ENCODE measurements at places on chromosomes 1 and 21.

- no peak for DNase-seq
Observed at GRCh38 chr1:238895911-238896310, 490.5 kb upstream of the CHRM3 start.

- DNase-seq = no peak
Observed at GRCh38 chr1:219666242-219666641, 53.3 kb upstream of the ZC3H11B start.

DNA sequence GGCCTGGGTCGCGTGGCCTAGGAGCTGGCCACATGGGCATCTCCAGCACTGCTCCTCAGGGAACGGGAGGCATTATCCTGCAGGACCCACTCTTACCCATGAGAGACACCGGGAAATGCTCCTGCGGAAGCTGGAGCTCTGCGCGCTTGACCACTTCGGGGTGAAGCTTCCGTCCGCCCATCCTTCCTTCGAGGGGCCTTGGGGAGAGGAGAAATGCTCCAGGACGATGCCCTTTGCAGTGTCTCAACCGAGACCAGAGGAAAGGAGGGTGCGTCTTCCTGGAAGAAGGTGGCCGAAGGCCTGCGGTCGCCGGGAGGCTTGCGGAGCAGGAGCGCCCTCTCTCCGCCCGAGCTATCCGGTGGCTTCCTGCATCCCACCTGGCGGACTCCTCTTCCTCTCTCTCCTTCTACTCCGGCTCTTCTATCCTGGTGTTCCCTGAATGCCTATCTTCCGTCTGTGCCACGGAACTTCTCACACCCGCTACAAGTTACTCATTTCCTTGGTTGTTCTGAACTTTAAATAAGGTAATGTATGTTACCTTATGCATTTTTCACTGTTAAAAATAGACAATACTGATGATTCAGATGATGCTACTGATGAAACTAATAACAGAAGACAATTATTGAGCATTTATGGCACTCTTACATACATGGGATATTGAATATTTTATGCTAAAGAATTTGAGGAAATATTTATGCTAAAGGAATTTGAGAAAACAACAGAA is 91.4 kb downstream of the PRKAB2 start:
- DNase-seq = no peak

GRCh38 chr1:116329524-116330341 is 43.3 kb upstream of the ATP1A1 start:
- no peak for DNase-seq

DNA sequence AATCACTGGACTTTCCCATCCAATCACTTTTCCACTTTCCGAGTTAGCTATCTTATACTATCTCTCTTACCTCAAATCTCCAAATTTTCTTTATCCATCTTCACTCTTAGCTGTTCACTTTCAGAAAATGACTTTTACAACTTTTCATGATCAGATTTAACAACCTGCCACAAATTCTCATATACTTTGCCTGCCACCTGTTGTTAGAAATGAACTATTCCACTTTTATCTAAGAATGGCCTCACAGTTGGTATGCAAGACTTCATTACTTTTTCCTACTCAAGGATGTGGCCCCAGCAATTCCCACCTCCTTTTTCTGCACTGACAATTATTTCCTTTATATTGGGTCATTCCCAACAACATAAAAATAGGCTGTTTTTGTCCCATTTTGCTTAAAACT is 93.6 kb upstream of the DEPDC1 start:
- no peak for DNase-seq
